ENCODE measurements at places on chromosomes 12 and 14.
A peak's percentile ranks its signal among the peaks of the same experiment; 100 is the strongest.

DNA sequence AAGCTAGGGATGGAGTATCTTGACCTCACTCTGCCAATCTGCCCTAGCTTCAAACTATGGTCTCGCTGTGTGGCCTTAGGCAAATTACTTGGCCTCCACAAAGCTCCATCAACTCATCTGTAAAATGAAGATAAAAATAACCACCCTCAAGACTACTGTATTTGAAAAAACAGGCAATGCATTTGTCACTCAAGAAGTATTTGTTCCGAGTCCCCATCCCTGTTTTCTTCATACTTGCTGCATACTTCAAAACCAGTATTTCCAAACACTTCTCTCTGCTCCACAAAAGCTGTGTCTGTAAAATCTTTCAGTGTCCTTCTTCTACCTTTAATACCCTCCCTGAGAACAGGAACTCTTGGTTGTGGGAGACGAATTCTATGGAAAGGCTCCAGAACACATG lies 47.9 kb downstream of the GTF2A1 start:
- no peak for DNase-seq

GRCh38 chr12:116582610-116583009 lies 23.4 kb downstream of the MAP1LC3B2 start:
- DNase-seq, result no peak

DNA sequence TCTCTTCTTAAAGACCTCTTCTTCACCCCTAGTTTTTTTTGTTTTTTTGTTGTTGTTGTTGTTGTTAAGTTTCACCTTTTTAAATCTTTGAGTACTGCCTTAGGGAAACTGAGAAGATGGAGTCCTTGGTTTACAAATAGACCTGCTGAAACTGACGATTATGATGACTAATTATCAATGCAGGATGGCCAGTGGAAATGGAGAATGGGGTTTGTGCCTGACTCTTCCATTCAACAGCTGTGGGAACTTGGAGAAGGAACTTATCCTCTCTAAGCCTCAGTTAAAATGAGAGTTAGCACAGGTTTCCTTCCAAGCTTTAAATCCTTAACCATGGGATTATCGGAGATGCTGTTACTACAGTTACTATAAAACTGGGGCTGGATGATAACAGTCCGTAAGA lies 66.7 kb upstream of the PNMA1 start:
- no peak for DNase-seq

DNA sequence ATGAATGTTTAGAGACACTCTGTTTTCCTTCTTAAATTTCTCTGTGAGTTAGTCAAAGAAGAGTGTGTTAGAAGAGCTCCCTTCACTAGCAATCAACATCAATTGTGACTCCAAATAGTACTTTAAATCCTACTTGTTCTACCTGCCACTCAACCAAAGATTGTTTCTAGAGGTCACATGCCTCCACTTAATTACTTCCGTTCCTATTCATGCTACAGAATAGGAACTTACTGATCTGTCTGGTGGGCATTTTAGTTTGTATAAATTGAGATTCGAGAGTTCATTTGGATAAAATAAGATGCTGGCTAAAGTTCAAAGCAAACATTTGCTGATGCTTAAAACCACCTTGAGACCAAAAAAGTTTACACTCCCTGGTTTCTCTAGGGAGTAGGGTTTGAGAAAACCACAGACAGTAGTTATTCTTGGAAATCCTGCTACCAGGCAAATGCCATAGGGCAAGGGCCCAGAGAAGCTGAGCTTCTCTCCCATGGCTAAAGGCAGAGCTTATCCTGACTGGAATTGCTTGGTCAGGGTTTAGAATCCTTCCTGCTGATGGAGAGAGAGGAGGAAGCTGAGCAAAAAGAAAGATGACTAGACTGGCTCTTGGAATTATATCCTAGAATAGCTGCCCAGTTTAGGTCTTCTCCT lies 389.6 kb upstream of the ATP2B1 start:
- no peak for DNase-seq

DNA sequence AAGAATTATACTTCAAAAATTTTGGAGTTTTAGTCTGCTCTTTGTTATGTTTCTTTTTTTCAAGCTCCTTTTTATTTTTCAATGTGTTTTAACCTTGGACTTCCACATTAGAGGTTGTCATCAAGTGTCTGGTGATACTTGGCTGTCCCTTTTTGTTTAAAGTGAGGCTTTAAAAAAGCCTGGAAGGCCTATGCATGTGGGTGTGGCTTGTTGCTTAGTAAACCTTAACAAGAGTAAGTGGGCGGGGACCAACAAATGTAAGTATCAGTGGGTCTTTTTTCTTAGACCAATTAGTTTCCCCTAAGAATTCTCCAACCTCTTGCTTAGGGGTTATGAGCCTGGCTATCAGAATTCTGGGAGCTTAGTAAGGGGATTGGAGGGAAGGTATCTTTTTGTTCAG lies 26.4 kb downstream of the HCFC2 start:
- no peak for DNase-seq

DNA sequence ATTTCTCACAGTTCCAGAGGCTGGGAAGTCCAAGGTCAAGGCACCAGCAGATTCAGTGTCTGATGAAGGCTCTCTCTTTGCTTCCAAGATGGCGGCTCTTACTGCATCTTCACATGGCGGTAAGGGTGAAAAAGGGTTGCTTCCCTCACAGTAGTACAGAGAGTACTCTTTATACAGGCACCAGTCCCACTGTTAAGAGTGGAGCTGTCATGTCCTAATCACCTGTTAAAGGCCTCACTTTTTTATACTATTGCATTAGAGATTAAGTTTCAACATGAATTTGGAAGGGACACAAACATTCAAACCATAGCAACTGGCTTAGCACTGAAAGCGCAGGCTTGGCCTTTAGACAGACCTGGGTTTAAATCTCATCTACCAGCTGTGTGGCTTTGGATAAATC lies 50.0 kb upstream of the TCL1A start:
- DNase-seq, result no peak

DNA sequence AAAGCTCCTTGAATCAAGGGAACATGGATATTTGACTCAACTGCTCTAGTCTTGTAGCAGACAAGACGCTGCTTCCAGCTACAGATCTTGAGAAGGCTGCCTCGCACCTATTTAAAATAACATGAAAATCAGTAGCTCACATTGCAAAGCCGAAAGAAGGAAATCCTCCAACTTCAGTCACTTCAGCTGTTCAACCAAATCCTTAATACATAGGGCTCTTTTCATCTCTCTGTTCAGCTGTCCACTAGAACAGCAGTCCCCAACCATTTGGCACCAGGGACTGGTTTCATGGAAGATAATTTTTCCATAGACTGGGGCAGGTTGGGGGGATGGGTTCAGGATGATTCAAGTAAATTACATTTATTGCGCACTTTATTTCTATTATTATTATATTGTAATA lies 1116.0 kb upstream of the TMEM132C start:
- no peak for DNase-seq

- no peak for DNase-seq
Measured at GRCh38 chr12:31773867-31774266, 45.0 kb upstream of the AMN1 start.

GRCh38 chr14:63204407-63205043 lies at the start of gene RHOJ:
Gene RHOJ, plus strand, starts transcription at chr14:63204443. Its CDS starts 427 bp downstream, at chr14:63204870.
- peak; percentile 54 for DNase-seq

- DNase-seq, result no peak
Measured at GRCh38 chr14:68661226-68662225, 131.3 kb downstream of the ZFP36L1 start.

DNA sequence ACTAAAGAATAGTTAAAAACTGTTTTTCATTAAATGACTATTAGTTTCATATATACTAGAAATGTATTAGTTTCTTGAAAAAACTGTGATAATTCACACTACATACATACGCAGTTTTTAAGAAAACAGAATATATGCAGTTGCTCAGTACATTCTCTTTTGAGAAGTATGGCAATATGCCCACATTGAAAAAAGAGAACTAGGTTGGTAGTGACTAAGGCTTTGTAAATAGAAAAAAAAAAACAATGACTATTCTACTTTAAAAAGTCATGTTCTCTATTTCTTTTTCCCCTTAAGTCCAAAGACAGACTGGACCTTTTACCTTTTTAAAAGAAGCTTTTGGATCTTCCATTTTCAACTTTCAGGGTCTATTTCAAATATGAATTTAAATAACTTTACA lies 25.0 kb downstream of the SNX6 start:
- no peak for DNase-seq

GRCh38 chr14:65414961-65415589 lies 2.5 kb downstream of the FUT8 start:
- DNase-seq, result peak; percentile 25

DNA sequence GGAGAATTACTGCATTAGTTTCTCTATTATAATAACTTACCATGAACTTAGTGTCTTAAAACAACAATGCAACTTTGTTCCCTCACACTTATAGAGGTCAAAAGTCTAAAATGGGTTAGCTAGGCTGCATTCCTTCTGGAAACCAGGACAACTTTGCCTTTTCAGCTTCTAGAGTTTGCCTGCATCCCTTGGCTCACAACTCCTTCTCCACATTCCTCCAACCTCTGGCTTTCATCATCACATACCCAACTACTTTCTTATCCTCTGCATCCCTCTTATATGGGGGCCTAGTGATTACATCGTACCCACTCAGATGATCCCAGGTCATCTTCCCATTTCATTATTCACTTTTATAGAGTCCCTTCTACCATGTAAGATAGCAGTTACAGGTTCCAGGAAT lies 251.1 kb downstream of the C12orf50 start:
- no peak for DNase-seq

GRCh38 chr14:92460916-92461579 lies 52.5 kb upstream of the RIN3 start:
- no peak for DNase-seq

GRCh38 chr14:99675951-99676350 lies 8.1 kb upstream of the CYP46A1 start:
- DNase-seq, result no peak

- no peak for DNase-seq
Measured at GRCh38 chr12:6307529-6307928, 3.0 kb upstream of the PLEKHG6 start.

GRCh38 chr12:76020281-76020680 lies 11.3 kb downstream of the PHLDA1 start:
- DNase-seq, result no peak

GRCh38 chr14:44168566-44168965 lies 338.5 kb downstream of the FSCB start:
- DNase-seq, result peak; percentile 38

DNA sequence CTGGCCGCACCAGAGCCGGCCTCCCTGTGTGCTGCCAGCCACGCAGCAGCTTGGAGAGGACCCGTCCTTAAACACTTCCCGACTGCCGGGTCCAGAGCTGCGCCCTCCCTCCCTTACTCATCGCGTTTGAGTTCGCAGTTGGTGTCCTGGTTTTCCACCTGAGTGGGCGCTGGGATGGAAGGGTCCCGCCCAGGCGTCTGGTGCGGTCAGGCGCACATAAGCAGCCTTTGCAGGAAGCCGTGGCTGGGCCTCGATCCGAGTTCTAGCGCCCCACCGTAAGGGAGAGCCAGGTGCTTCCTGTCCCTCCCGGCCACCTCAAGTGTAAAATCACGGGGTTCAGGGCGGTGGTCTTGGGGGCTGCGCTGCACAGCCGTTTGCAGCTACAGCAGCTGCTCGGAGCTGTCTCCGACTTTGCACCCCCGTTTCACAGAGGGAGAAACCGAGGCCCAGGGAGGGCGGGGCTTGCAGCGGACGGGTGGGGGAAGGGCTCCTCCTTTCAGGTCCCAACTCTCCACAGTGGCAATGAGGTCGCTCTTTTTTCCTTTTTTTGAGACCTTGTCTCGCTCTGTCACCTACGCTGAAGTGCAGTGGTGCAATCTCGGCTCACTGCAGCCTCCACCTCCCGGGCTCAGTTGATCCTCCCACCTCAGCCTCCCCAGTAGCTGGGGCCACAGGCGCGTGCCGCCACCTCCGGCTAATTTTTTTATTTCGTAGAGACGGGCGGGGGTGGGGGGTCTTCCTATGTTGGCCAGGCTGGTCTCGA lies 51.3 kb downstream of the LRCOL1 start:
- no peak for DNase-seq

- DNase-seq, result no peak
Measured at GRCh38 chr12:122411537-122411936, 10.9 kb downstream of the CLIP1 start.

GRCh38 chr14:94173885-94174603 lies at the start of gene PPP4R4:
Gene PPP4R4, plus strand, starts transcription at chr14:94174322. Its CDS starts 144 bp downstream, at chr14:94174466.
- peak; percentile 47 for DNase-seq

GRCh38 chr14:90111895-90112534 lies 50.2 kb downstream of the KCNK13 start:
- DNase-seq, result peak; percentile 5

Data from foreskin melanocyte (primary cell).